ENCODE measurements at places on chromosomes 1 and 21. TPM values are rescaled to one million over a fixed set of nuclear protein-coding genes. Genes with fewer than 3 reads are reported as not detected.

CNKSR1 gene
- total RNA-seq = 0.26 TPM

TTC24 gene
- total RNA-seq = not detected

MYOC gene
- 0.06 TPM for total RNA-seq

AKNAD1 gene
- total RNA-seq = 1.2 TPM

LCE1F gene
- total RNA-seq = not detected

ADCY10 gene
- 0.20 TPM for total RNA-seq

YTHDF2 gene
- 53.6 TPM for total RNA-seq

CRYAA gene
- total RNA-seq = not detected

EPS8L3 gene
- total RNA-seq = 0.47 TPM

FAM163A gene
- not detected for total RNA-seq

ZZZ3 gene
- total RNA-seq = 15.7 TPM

CFAP107 gene
- not detected for total RNA-seq

All from A549 treated with ZK216348 at 1 μM for 4 hours (cell line).